ENCODE measurements at places on chromosomes 4 and X. TPM values are rescaled to one million over a fixed set of nuclear protein-coding genes. Genes with fewer than 3 reads are reported as not detected.

Gene FMR1NB
- not detected for total RNA-seq

Gene MAGEA2B
- total RNA-seq: 0.77 TPM

Gene CCNA2
- 148 TPM for total RNA-seq

Gene MEPE
- not detected for total RNA-seq

Gene TRIM60
- total RNA-seq: not detected

Gene PLP1
- not detected for total RNA-seq

Gene MCF2
- total RNA-seq: not detected

Gene ADH1B
- total RNA-seq: not detected

Gene SPANXB1
- total RNA-seq: 5.3 TPM

Gene LUZP4
- not detected for total RNA-seq

Gene LNX1
- total RNA-seq: 1.9 TPM

Gene PCDH10
- 18.9 TPM for total RNA-seq

Gene MND1
- total RNA-seq: 28.9 TPM

Gene GAGE12H
- total RNA-seq: not detected

Gene GLRA3
- not detected for total RNA-seq

Gene HSD17B13
- total RNA-seq: 0.10 TPM

Gene TMEM184C
- 44.7 TPM for total RNA-seq

Gene TKTL2
- total RNA-seq: not detected

Gene COX7B2
- total RNA-seq: 86.5 TPM

Gene TLR6
- total RNA-seq: 8.1 TPM

Gene PIM2
- total RNA-seq: 0.59 TPM
